Substantia nigra (tissue), 51 donors: ENCODE measurements at places on chromosomes 3 and 15.

GRCh38 chr3:150106740-150107428 is 136.2 kb upstream of the PFN2 start:
- DNase-seq, result no peak

DNA sequence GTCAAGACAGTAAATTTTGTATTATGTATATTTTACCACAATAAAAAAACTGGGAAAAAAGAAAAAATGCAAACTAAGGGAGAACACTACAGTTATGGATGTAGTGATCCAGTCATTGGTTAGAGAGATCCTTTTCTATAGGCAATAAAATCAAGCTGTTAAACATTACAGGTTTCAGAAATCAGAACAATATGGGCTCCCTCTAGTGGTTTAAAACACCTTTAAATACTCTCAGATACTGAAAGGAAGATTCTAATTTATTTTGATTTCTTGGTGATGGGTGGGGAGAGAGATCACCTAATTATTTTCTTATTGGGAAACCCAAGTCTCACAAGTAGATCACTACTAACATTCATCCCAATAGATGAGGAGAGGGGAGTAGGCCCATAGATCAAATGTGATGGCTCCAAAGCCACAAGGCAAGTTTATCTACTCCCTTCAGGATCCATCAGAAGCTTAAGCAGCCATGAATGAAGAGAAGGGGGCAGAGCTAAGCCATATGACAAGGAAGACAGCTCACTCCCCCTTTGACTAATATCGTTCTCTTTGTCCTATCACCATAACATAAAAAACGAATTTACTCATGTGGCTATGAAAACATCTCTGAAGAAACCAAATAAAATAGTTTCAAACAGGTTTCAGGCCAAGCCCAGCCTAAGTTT is 118.6 kb downstream of the ANO10 start:
- DNase-seq, result no peak

- DNase-seq, result no peak
Observed at GRCh38 chr3:60355825-60356224, 895.4 kb downstream of the FHIT start.

DNA sequence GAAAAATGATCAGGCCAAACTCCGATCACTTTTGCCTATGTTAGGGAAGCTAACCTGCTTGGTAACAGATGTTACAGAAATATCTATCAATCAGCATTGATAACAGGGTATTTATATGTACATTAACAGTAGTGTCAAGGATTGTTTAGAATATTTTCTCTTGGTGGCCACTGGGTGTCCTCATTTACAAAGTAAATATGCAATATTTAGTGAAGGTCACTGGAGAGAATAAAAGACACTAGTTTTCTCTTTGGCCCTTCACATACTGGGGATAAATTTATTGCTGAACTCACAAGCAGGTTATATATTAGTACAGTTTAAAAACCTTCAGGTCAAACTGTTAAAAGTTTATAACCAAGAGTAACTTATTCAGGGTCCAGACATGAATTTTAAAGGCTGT is 69.0 kb downstream of the TIGIT start:
- DNase-seq, result no peak

DNA sequence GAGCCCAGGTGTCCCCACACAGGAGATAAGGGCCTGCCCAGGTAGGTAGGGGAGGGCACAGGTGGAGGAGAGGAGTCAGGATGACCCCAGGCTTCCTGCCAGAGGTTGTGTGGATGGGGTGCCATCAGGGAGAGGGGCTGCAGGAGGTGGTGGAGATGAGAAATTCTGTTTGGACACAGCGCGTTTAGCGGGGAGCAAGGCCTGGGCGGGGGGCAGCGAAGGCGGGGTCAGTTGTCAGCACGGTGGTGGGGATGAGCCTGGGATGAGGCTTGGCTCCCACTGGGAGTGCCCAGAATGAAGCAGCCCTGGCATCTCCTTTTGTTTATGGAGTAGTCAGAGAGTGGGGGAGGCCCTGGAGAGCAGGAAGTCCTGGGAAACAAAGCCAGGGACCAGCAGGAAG is 14.6 kb downstream of the RNF123 start:
- no peak for DNase-seq

GRCh38 chr15:99635794-99636193 is 70.0 kb downstream of the MEF2A start:
- no peak for DNase-seq

DNA sequence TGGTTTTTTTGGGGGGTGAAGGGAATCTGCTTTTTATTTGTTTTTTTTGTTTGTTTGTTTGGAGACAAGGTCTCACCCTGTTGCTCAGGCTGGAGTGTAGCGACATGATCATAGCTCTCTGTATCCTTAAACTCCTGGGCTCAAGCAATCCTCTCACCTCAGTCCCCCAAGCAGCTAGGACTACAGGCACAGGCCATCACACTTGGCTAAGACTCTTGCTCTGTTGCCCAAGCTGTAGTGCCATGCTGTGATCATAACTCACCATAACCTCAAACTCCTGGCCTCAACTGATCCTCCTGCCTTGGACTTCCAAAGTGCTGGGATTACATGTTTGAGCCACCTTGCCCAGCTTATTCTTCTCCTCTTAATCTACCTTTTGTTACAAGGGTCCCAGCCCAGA is 31.8 kb downstream of the GPR176 start:
- DNase-seq, result no peak

- no peak for DNase-seq
Observed at GRCh38 chr15:83404121-83404520, 43.0 kb upstream of the SH3GL3 start.

DNA sequence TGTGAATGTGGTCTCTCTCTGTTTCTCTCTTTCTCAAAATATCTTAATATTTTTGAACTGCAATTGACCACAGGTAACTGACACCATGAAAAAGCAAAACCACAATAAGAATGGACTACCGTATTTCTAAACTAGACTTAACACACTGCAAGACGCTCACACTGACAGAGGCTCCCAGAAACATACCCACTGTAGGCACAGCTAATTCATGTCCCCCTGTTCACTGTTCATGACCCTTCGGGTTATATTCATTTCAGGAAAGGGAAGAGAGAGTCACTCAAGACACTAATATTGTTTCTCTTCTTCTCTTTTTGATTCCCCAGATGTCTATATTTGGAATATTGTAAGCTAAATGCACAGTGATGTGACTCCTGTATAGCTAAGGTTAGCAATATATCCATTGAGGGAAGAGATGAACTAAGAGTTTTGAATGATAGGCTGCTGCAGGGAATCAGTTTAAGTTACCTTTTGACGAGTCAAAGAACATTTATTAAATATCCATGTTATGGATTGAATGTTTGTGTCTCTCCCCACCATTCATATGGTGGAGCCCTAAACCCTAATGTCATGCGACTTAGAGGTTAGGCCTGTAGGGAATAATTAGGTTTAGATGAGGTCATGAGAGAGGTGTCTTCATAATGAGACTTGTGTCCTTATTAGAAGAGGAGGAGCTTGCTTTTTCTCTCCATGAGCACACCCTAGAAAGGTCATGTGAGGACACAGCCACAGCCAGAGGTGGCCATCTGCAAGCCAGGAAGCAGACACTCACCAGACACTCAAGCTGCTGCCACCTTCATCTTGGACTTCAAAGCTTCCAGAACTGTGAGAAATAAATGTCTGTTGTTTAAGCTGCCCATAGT is 216.6 kb upstream of the GRM7 start:
- no peak for DNase-seq

- no peak for DNase-seq
Observed at GRCh38 chr3:182862159-182862860, 69.0 kb downstream of the ATP11B start.

- DNase-seq, result no peak
Observed at GRCh38 chr3:18401300-18401961, 23.7 kb downstream of the SATB1 start.

DNA sequence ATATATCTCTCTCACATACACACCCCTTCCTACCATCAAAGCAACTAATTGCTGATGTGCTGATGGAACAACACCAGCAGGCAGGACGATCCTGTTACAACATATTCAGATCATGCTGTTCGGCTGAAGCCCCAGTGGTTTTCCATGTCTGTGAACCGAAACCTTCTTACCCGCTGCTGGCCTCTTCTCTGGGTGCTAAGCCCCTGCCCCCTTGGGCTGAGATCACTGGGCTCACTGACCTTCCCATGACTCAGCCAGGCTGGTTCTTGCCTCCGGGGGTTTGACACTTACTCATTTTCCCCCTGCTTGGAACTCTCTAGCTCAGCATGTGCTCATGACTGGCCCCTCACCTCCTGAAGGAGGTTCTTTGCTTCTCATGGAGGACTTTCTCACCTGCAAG is 122.0 kb upstream of the RGMA start:
- DNase-seq, result no peak

DNA sequence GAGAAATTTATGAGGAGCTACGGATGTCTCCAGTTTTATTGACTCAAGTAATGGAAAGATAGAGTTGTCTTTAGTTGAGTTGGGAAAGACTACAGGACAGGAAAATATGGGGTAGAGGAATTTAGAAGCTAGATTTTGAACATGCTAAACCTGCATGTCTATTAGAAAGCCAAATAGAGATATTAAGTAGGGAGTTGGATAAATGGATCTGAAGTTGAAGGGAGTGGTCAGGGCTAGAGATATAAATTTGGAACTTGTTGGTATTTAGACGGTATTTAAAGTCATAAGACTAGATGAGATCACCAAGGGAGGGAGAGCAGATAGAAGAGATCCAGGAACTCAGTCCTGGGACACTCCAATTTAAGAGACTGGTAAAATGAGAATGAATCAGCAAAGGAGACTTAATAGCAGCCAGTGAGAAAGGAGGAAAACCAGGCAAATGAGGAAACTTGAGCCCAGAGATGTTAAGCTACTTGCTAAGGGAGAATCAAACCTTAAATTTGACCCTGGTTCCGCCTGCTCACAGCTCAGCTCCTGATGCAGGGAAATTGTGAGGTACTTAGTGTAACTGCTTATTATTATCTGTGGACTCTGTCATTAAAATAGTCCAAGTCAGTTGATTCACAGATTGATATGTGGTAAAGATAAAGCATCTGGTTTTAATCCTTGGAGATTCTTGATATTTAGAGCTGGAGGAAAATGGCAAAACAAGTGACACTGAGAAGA is 35.8 kb downstream of the ABI3BP start:
- no peak for DNase-seq

- DNase-seq, result no peak
Observed at GRCh38 chr3:11078826-11079515, 75.3 kb upstream of the HRH1 start.

DNA sequence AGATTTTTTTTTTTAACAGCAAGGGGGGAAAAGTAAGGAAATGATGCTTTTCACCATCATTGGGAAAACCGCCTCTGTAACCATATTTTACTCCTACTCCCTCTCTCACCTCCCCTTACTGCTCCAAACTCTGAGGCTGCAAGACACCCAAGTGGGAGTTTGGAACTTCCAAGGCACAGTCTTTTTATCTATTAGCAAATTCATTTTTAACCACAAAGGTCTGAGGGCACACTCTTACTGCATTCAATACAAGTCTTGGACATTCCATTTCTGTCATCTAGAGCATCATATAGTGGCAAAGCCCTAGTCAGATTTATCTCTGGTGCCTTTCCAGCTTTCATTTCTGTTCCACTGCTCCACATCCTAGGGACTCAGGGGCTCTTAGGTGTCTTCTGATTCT is 13.2 kb downstream of the FAM162A start:
- no peak for DNase-seq

DNA sequence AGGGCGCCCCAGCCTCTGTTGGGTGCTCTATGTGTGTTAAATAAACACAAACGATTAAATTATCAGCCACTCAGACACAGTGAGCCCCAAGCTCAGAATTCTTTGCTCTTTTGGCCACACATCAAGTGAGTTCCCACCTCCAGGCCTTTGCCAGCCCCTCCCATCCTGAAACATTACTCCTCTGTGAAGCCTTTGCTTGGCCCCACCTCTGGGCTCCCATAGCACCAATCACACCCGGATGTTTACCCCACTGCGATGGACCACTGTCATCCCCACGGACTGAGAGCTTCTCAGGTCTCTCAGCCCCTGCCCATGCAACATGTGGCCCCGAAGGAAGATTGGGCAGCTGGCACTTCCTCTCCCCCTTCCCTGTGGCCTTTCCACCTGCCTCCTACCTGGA is 85.1 kb downstream of the NUP210 start:
- no peak for DNase-seq

DNA sequence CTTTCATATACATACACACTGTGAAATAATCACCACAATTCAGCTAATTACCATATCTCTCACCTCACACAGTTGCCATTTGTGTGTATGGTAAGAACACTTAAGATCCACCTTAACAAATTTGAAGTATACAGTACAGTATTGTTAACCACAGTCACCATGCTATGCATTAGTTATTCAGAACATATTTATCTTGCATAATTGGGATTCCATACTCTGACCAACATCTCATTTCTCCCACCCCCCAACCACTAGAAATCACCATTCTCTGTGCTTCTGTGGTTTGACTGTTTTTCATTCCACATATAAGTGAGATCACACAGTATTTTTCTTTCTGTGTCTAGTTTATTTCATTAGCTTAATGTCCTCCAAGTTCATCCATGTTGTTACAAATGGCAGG is 247.7 kb upstream of the CTNNB1 start:
- no peak for DNase-seq

- no peak for DNase-seq
Observed at GRCh38 chr3:52537726-52538421, 1.5 kb downstream of the UQCC5 start.

DNA sequence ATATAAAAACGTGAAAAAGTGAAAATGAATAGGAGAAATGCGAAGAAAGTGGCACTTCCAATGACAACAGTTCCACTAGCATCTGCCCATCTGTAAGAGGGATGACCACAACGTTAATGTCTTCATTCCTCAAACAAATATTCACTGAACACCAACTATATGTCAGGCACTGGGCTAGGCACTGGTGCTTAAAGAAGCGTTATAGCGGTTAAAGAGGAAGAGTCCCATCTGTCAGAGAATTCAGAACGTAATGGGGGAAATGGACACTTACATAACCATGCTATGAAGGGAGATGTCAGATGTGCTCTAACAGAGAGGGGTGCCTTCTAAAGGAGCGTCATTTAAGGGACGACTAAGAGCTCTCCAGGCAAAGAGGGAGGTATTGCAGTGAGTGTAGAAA is 8.2 kb downstream of the RUBCN start:
- DNase-seq, result no peak

DNA sequence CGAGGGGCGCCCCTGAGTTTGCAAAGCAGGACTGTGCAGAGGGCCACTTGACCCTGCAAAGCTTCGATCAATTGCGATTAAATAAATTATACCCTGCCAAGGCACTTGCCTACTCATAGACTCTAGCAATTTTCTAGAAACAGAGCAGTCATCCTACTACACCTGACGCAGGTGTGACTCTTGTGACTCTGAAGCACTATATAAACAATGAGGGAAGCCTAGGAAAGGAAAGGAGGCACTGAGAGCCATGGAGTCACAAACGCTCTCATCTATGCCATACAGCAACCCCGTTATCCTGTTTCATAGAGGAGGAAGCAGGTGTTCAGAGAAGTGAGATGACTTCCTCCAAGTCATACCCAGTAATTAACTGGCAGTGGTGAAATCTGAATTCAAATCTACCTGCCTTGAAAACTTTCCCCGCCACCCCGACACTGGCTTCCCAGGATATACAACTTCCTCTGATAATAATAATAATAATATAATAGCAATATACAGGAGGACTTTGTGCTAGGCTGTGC is 14.4 kb downstream of the ARHGEF3 start:
- no peak for DNase-seq
